ENCODE measurements at places on chromosomes 12 and 14. TPM values are rescaled to one million over a fixed set of nuclear protein-coding genes. Genes with fewer than 3 reads are reported as not detected.

DNA sequence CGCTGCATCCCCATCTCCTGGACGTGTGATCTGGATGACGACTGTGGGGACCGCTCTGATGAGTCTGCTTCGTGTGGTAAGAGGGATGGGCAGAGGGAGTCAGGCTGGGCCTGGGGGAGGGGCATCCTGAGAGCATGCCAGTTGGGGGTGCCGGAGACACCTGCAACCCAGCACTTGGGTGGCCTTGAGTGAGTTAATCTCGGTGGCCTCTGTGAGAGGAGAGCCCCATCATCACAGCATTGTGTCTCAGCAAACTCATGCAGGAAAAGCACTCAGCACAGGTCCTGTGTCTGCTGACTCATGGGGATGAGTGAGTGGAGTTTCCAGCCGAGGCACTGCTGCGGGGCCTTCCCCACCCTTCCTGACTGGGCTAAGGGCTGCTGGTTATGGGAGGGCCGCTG lies 19.6 kb upstream of the LRP1-AS start:
- H3K27me3 ChIP-seq = no peaks in the 10 kb centered on the region
- H3K4me3 ChIP-seq = no peak overlapping the region
- H3K36me3 ChIP-seq = no peaks in the 10 kb centered on the region
- H3K4me1 ChIP-seq = peaks cover 6% of the 10 kb centered on the region

DNA sequence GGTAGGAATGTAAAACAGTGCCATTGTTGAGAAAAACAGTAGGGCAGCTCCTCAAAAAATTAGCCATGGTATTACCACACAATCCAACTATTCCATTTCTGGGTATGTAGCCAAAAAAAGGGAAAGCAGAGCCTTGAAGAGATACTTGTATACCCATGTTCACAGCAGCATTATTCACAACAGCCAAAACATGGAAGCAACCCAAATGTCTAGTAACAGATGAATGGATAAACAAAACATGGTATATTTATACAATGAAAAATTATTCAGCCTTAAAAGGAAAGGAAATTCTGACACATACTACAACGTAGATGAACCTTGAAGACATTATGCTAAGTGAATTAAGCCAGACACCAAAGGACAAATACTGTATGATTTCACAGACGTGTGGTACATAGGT lies 67.6 kb upstream of the GNG2 start:
- H3K4me1 ChIP-seq = no peaks in the 10 kb centered on the region
- DNase-seq = no peak
- H3K36me3 ChIP-seq = no peaks in the 10 kb centered on the region
- H3K4me3 ChIP-seq = no peak overlapping the region

DNA sequence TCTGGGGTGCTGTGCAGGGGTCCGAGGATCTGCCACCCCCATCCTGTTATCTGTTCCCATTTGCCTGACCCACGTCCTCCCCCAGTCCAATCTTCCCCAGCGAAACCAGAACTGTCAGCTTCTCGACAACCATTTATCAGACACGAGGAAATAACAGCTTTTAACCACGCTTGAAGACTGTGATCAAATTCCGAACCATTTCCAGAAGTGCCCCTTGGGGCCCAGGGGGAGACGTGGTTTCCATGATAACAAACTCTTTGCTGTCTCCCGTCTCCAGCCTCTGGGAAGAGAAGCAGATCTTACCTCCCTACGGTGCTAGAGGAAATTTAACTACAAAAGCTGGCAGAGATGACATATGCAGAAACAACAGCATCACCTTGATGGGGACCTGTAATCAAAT lies 35.1 kb upstream of the SRRM4 start:
- no peak for DNase-seq
- H3K36me3 ChIP-seq = no peaks in the 10 kb centered on the region
- H3K27ac ChIP-seq = no peak overlapping the region

GRCh38 chr12:48084066-48084465 lies 21.8 kb downstream of the SENP1 start:
- DNase-seq = no peak
- no peak overlapping the region for H3K27ac ChIP-seq
- H3K36me3 ChIP-seq = no peaks in the 10 kb centered on the region
- H3K4me3 ChIP-seq = no peak overlapping the region
- H3K4me1 ChIP-seq = no peaks in the 10 kb centered on the region
- H3K27me3 ChIP-seq = no peaks in the 10 kb centered on the region

DNA sequence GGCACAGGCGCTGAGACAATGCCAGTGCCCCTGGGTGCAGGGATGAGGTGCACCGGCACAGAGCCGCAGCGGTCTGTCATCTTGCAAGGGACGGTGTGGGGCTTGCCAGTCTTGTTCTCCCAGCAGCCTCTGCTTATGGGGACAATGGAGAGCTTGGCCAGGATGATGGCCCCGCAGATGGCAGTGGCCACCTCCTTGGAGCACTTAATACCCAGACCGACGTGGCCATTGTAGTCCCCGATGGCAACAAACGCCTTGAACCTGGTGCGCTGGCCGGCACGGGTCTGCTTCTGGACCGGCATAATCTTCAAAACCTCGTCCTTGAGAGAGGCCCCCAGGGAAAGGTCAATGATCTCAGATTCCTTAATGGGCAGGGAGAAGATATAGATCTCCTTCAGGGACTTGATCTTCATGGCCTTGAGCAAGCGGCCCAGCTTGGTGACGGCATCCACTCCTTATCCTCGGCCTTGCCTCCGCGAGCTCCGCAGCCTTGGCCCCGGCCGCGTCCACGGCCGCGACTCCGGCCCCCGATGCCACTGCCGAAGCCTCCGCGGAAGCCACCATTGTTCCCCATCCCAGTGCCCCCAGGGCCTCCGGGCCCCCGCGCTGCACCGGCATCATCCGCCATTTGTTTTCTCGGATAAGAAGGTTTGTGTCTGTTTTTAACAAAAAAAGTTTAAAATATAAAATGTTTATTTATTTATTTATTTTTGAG lies 29.9 kb downstream of the VRTN start:
- H3K36me3 ChIP-seq = no peaks in the 10 kb centered on the region
- H3K4me3 ChIP-seq = no peak overlapping the region
- no peak overlapping the region for H3K27ac ChIP-seq
- H3K27me3 ChIP-seq = no peaks in the 10 kb centered on the region
- no peak for DNase-seq
- no peaks in the 10 kb centered on the region for H3K4me1 ChIP-seq

- H3K4me1 ChIP-seq = peaks cover 2% of the 10 kb centered on the region
- DNase-seq = no peak
- no peaks in the 10 kb centered on the region for H3K27me3 ChIP-seq
- H3K4me3 ChIP-seq = no peak overlapping the region
- no peaks in the 10 kb centered on the region for H3K36me3 ChIP-seq
These were observed 75.5 kb upstream of the CPM start for GRCh38 chr12:69008520-69008919.

DNA sequence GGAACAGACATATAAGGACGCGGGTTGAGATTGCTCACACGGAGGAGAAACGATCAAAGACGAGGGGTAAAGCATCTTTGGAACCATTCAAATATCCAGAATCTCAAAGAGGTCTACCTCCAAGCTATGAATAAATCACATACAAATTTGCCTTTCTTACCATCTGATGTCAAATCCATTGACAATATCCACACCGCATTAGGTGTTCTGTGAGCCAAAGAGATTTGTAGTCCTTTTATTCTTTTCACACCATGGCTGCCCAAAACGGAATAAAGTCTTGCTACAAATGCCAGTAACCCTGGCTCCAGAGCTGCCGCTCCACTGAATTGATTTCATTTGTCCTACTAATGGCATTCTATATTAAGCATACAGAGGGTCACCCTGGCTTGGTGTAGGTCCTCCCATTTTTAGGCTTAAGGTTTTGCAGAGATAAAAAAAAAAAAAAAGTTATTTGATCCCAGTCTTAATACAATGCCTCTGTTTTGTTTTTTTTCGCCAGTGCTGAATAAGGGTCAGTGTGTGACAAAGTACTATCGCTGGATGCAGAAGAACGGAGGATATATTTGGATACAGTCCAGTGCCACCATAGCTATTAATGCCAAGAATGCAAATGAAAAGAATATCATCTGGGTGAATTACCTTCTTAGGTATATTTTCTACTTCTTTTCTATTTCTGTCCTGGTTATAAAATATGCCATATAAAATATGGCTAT lies 157.3 kb downstream of the EGLN3 start:
- no peaks in the 10 kb centered on the region for H3K4me1 ChIP-seq
- H3K27ac ChIP-seq = no peak overlapping the region
- H3K27me3 ChIP-seq = no peaks in the 10 kb centered on the region
- H3K4me3 ChIP-seq = no peak overlapping the region

GRCh38 chr14:74636424-74637177 lies 24.6 kb upstream of the LTBP2 start:
- peaks cover 10% of the 10 kb centered on the region for H3K4me1 ChIP-seq
- no peaks in the 10 kb centered on the region for H3K36me3 ChIP-seq
- H3K27ac ChIP-seq = no peak overlapping the region
- no peaks in the 10 kb centered on the region for H3K27me3 ChIP-seq
- no peak for DNase-seq

GRCh38 chr12:52233462-52234207 lies 592 bp downstream of the KRT7 start:
- no peak overlapping the region for H3K27ac ChIP-seq
- DNase-seq = no peak
- no peak overlapping the region for H3K4me3 ChIP-seq
- H3K27me3 ChIP-seq = no peaks in the 10 kb centered on the region
- peaks cover 7% of the 10 kb centered on the region for H3K4me1 ChIP-seq
- H3K36me3 ChIP-seq = no peaks in the 10 kb centered on the region

DNA sequence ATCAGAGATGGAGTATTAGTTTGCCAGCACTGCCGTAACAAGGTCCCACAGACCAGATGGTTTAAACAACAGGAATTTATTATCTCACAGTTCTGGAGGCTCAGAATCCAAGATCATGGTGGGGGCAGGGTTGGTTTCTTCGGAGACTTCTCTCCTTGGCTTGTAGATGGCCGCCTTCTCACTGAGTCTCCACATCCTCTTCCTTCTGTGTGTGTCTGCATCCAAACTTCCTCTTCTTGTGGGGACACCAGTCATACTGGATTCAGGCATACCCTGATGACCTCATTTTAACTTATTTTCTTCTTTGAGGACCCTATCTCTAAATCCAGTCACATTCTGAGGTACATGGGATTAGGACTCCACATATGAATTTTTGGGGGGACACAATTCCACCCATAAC lies 455.5 kb downstream of the RGS6 start:
- no peaks in the 10 kb centered on the region for H3K36me3 ChIP-seq
- H3K4me1 ChIP-seq = no peaks in the 10 kb centered on the region
- no peak overlapping the region for H3K27ac ChIP-seq
- no peaks in the 10 kb centered on the region for H3K27me3 ChIP-seq

DNA sequence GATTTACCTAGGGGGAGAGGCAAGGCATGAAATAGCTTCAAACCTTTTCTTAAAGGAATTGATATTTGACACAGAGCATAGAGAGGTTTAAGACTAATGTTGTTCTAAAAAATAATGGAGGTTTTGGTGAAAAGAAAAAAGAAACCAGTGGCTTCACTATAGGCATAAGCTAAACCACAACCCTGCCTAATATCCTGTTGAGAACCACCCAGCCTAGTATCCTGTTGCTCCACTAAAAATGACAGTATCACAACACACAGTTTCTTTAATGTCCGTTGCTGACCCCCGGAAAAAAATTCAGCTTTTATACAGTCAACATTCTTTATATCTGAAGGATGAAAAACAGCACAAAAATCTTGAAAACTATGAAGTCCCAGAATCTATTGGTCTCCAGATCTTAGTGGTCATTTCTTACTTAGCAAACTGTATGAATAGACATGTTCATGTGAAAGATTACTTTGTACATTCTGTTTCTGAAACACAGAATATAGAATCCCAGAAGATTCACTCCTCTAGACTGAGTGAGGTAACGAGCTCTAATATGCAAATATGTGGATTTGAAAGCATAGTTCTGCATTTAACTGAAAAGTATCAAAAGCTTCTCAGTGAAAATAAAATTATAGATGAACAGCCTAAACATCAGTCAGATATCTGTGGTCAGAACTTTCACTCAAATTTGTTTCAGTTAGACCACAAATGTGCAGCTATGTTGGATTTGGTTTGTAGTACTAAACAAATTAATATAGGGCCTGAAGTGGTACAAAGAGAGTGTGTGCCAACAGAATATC lies 40.5 kb downstream of the GALC start:
- H3K27me3 ChIP-seq = no peaks in the 10 kb centered on the region
- no peak overlapping the region for H3K4me3 ChIP-seq
- H3K27ac ChIP-seq = no peak overlapping the region
- no peak for DNase-seq
- H3K36me3 ChIP-seq = no peaks in the 10 kb centered on the region

DNA sequence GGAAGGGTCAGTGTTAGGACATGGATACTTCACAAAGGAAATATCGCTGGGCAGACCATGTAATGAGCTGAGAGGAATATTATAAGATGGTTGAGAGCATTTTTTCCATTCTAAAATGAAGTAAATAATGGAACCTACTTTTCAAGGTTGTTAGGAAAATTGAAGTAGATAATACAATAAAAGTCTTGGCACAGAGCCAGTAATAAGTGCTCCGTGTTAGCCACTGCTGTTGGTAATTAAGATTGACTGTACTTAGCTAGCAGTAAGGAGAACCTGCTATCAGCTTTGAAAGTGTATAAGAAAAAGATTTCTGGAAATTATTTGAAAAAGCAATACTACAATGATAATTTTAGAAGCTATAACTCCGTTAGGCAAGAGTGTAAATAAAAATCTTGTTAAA lies 77.6 kb downstream of the SCAF11 start:
- H3K27ac ChIP-seq = no peak overlapping the region
- peaks cover 5% of the 10 kb centered on the region for H3K4me1 ChIP-seq
- no peaks in the 10 kb centered on the region for H3K27me3 ChIP-seq
- no peak overlapping the region for H3K4me3 ChIP-seq

DNA sequence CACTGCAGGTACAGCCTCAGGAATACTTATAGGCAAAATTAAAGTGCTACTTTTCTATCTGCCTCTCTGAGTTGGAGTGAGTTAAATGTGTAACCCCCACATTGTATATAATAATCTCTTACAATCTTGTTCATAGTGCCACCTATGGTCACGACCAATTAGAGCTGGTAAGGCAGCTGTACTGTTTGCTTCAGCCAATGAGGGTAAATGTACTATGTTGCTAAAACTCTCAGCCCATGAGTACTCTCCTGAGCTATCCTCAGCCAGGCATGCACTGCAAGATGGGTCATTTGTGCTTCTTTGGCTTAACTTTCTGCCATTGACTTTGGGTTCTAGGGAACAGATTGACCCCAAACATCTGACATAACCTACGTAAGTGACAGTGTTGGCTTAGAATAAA lies 15.0 kb upstream of the MDM2 start:
- no peak overlapping the region for H3K4me3 ChIP-seq
- no peaks in the 10 kb centered on the region for H3K27me3 ChIP-seq
- no peak for DNase-seq

DNA sequence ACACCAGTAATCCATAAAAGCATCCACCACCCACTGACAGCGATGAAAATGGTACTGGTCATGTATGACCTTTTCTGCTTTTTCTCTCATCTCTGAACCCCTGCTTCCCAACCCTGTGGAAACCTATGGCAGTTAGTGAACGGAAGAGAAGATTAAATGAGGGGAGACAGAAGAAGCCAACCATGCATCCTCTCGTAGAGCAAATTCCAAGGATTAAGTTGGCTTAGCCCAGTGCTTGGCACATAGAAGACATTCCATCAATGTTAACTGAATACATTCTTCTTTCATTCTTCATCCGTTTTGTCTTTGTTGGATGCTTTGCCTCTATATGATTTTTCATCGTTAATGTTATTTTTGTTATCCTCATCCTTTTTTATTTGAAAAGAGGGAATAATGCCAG lies 339.7 kb upstream of the FLRT2 start:
- no peak overlapping the region for H3K4me3 ChIP-seq
- DNase-seq = no peak
- no peaks in the 10 kb centered on the region for H3K36me3 ChIP-seq
- H3K4me1 ChIP-seq = no peaks in the 10 kb centered on the region
- H3K27ac ChIP-seq = no peak overlapping the region

The MAPKAPK5 gene
- total RNA-seq = 41.4 TPM

The FOXN4 gene
- not detected for total RNA-seq

The C12orf54 gene
- total RNA-seq = 1.3 TPM

The BATF gene
- total RNA-seq = 0.69 TPM

The CBLN3 gene
- 4.3 TPM for total RNA-seq

The NUAK1 gene
- 10.9 TPM for total RNA-seq

The KRT5 gene
- not detected for total RNA-seq

All from ovary (tissue), 10 donors.